ENCODE measurements at places on chromosomes 7 and 10.

- peak; percentile 93 for DNase-seq
Observed at GRCh38 chr7:37031571-37032257, 307.4 kb upstream of the AOAH start.

DNA sequence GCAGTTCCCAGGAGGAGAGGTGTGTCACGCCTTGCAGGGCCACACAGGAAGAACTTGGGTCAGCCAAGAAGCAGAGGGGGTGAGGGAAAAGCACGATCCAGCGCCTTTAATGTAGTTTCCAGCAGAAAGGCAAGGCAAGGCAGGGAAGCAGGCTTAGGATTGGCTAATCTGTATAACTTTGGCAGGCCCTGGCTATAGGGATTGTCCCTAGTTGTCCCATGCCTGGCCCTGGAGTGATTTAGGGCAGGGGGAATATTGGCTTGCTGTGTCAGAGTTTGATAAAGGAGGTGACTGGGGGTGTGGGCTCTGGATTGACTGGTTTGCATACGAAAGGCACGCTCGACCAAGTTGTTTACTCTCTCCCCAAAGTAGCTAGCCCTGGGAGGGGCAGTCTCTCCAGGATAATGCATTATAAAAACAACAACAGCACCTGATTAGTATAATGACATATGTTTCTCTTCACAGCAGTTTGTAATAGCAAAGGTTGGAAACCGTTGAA, 44.5 kb downstream of the RBM28 start:
- no peak for DNase-seq

- peak; percentile 60 for DNase-seq
Observed at GRCh38 chr10:61175316-61175715, 231.3 kb upstream of the RHOBTB1 start.

DNA sequence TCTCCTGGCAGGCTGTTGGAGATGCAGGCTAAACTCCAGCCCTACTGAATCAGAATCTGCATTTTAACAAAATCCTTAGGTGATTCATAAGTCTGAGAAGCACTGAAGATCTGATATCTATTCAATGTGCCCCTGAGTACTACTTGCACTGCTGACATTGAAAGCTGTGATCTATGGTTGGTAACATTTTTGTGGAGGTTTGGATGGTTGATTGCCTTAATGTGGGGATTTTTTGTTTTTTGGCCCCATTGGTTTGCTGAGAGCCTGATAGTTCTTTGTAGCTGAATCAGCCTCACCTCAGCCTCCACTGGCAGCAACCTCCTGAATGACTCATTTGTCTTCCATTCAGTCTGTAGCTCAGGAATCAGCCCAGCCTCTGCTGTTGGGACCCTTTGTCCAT, 14.7 kb upstream of the LRRN3 start:
- DNase-seq = no peak

GRCh38 chr7:125061-125475, 67.3 kb upstream of the FAM20C start:
- DNase-seq = no peak

DNA sequence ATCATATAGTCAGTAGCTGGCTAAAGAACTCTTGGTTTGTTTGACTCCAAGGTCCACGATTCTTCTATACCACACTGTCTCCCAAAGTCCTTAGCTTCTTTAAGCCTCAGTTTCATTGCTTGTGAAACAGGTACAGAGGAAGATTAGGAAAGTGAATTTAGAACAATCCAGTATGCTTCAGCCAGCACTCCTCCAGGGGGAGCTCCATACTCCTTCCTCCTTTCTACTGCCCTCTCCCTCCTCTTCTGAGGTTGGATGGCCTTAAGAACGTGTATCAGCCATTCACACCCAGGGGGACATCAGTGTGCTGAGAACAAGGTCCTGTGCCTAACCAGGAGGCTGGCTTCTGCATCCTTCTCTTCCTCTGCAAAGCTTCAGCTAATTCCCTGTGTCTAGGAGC, 54.8 kb upstream of the CALD1 start:
- DNase-seq = no peak

- DNase-seq = no peak
Observed at GRCh38 chr7:159331462-159331861, 186.8 kb upstream of the VIPR2 start.

DNA sequence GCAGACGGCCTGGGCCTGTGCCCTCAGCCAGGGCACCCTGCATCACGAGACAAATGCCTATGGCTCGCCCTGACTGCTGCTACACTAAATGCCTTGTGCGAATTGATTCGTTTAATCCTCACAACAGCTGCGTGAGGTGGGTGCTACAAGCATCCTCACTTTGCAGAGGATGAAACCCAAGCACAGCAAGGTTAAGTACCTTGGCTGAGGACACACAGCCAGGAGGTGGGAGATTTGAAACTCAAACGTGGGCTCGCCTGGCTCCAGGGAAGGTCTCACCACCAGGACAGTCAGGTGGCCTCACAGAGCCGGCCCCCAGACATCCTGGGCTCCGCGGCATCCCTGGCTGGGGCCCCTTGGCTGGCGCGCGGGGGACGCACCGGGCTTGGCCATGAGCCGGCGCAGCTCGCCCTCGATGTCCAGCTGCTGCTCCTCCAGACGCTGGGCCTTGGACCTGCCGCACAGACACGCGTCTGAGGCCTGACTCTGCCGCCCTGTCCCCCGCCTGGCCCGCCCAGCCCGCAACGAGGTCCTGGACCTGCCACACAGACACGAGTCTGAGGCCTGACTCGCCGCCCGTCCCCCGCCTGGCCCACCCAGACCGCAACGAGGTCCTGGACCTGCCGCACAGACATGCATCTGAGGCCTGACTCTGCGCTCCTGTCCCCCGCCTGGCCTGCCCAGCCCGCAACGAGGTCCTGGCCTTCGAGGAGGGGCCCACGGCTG, 22.0 kb downstream of the MICALL2 start:
- no peak for DNase-seq

- DNase-seq = no peak
Observed at GRCh38 chr10:112232670-112233069, 49.1 kb upstream of the GPAM start.

GRCh38 chr7:1742555-1743303, 72.7 kb downstream of the ELFN1 start:
- DNase-seq = no peak

DNA sequence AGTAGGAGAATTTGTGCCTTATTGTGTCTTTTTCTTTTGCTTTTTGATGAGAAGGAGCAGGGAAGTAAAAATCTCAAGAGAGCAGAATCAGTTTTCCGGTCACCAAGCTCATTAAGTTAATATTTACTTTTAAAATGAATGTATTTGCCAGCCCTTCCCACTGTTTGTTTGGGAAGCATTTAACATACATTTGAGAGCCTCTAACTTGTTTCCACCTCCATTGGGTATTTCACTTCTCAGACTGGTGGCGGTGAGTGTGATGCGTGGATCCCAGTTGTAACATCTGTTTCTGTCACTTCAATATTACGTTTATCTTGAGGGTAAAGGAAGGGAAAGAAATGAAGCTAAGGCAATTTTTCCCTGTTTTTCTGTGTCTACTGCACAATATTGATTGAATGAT, 22.8 kb downstream of the CDK14 start:
- no peak for DNase-seq

GRCh38 chr7:102291056-102291915, 4.6 kb downstream of the SH2B2 start:
- DNase-seq = no peak
